ENCODE measurements at places on chromosomes 11 and 22.
A peak's percentile ranks its signal among the peaks of the same experiment; 100 is the strongest.

- DNase-seq = no peak
Measured at GRCh38 chr11:122131126-122131525, 15.1 kb upstream of the BLID start.

DNA sequence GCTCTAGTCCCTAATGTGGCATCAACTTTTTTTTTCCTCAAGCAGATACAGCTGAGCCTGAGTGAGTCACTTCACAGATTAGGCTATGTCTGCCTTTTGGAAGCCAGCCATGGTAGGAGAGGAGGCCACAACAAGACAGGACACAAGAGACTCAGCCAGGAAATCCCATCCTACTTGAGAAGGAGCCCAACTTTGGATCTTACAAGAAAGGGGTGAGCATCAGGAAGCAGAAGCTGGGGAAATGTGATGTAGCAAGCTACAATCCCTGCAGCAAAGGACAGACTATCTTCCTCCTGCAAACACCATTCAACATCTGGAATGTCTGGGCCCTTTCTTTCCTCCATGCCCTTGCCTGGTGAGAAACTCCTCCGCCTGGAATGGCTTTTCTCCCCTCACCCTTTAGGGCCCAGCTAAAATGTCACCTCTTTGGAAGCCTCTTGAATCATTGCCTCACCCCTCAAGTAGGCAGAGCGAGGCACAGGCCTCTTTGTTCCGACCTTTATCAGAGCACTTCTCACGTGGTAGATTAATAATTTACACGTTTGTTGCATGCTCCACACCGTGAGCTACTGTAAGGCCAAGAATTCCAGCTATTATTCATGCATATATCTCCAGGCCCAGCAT lies 156.4 kb upstream of the PITPNB start:
- DNase-seq = no peak

DNA sequence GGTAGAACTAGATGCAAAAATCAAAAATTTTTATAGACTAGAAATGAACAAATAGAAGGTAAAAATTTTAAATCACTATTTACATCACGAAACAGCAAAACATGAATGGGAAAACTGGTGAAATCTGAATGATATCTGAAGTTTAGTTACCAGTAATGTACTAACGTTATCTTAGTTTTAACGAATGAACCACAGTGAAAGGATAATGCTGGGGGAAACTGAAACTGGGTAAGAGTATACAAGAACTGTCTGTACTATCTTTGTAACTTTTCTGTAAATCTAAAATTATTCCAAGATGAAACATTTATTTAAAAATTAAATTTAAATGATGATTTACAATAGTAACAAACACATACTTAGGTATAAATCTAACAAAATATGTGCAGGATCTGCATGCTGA lies 7.4 kb downstream of the GDPD4 start:
- DNase-seq = no peak

DNA sequence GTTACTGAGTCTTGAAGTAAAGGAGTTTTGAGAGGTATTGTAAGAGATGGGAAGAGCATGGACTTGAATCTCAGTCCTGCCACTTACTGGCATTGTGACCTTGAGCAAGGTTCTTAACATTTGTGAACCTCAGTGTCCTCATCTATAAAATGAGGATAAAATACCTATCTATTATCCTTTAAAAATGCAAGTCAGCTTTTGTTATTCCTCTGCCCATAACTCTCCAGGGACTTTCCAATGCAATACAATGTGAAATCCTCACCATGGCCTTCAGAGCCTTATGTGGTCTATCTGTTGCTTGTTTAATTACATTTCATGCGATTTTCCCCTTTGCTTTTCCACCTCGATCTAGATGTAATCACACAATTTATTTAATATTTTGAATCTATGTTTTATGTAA lies 9.1 kb downstream of the TMEM135 start:
- no peak for DNase-seq

- DNase-seq = no peak
Measured at GRCh38 chr11:22671751-22672150, 5.3 kb downstream of the GAS2 start.

- no peak for DNase-seq
Measured at GRCh38 chr22:21073482-21073881, 27.7 kb downstream of the LRRC74B start.

GRCh38 chr11:27485930-27486773 lies 13.6 kb upstream of the LGR4 start:
- peak; percentile 24 for DNase-seq

DNA sequence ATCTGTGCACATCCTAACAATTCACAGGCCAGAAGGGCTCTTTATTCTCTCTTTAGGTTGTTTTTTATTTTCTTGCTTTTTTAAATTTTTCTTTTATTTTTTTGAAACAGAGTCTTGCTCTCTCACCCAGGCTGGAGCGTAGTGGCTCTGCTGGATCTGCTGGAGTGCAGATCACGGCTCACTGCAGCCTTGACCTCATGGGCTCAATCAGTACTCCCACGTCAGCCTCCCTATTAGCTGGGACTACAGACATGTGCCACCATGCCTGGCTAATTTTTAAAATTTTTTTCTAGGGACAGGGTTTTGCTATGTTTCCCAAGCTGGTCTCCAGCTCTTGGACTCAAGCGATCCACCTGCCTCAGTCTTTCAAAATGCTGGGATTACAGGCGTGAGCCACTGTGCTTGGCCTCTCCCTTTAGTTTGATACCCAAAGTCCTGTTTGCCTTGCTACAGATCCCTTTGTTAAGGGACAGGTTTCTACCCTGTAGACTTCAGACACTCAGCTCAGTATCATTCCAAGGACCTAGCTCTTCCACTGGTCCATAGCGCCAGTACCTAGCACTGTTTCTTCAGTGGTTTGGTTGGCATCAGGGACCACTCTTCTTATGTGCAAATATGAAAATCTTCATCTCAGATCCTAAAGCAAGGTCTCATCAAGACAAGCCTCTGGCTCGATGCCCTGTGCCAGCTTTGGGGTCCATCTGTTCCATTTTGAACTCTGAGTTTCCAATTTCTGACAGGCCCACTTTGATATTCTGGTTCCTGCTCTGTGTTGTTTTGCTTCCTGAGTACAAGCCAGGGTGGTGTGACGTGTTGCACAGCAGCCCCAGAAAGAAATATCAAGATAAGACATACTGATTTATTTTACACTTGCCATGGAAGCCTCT lies 211.7 kb downstream of the FAT3 start:
- no peak for DNase-seq

DNA sequence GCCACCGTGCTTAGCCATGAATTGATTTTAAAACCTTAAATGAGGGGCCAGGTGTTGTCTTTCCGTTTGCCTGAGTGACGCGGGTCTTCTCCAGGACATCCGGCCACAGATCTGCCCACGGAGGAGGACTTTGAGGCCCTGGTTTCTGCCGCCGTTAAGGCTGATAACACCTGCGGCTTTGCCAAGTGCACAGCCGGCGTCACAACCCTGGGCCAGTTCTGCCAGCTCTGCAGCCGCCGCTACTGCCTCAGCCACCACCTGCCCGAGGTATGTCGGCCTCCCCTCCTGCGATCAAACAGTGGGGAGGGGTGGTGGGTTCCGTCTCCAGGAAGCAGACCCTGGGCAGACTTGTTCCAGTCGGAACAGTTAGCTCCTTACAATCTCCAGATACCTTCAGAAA lies 34.4 kb downstream of the IGHMBP2 start:
- DNase-seq = no peak

GRCh38 chr11:78371221-78371891 lies 46.3 kb downstream of the GAB2 start:
- no peak for DNase-seq

- no peak for DNase-seq
Measured at GRCh38 chr11:73412308-73412707, 36.1 kb downstream of the RELT start.

GRCh38 chr11:2521081-2521732 lies 76.4 kb downstream of the KCNQ1 start:
- peak; percentile 1 for DNase-seq

DNA sequence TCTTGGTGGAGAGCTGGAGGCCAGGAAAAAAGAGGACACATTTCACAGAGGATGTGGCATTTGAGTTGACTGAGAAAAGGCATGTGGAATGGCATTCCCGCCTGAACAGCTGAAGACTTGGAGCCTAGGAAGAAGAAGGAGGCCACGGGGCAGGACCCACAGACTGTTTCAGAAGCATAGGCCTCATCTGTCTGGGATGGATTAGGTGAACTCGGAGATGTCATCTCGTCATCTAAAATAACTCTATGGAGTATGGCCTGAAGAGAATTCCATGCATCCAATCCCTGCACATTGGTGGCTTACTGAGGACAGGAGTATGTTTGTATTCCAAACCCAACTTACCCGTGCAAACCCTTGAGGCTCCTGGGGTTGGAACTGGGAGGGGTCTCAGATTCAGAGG lies 16.4 kb downstream of the SPATA19 start:
- no peak for DNase-seq

DNA sequence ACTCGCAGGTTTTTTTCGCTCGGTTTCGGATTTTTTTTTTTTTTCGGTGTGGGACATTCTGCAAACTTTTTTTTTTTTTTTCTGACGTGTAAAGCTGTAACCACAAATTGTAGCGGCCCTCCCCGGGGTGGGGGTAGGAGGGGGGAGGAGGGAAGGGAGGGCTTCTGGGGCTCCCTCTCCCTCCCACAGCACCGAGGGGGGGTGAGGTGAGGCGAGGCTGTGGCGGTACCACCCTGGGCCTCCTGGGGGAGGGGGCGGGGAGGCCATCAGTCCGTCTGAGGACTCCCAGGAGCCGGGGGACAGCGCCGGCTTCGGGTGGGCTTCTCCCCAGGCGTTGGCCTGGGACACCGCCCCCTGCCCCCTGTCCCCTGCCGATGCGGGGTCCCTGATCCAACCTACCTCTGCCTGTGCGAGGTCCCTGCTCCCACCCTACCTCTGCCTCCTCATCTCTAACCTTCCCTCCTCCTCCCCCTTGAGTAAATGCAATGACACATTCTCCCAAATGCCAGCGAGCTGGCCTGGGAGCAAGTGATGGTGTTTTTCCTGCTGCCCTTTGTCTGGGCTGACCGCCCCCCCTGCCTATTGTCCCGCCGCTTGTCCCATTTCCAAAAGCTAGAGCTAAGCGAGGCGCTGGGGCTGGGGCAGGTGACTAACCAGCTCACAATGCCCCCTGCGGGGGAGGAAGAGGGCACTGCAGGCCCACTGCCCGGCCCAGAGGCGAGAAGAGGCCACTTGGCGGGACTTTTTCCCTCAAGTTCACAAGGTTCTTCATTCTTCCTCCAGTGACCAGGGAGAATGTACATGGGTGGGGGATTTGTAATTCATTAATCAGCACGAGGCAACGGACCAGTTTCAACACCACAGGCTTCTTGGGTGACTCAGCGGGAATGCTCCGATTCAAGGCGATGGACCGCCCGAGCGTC lies 511 bp upstream of the CLCF1 start:
- peak; percentile 56 for DNase-seq

DNA sequence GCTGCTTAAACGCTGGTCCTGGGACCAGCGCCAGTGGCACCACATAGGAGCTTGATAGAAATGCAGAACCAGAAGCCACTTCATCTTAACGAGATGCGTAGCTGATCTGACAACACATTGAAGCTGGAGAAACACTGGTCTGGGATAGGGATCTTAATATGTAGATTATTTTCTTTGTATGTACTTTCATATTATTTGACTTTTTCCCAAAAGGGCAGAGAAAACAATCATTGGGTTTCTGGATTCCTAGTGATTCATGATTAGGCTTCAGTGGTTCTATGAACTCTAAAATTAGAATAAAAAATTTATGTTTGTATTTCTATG lies 12.3 kb downstream of the MPEG1 start:
- DNase-seq = no peak

- DNase-seq = no peak
Measured at GRCh38 chr11:11389238-11389637, 36.2 kb upstream of the CSNK2A3 start.

DNA sequence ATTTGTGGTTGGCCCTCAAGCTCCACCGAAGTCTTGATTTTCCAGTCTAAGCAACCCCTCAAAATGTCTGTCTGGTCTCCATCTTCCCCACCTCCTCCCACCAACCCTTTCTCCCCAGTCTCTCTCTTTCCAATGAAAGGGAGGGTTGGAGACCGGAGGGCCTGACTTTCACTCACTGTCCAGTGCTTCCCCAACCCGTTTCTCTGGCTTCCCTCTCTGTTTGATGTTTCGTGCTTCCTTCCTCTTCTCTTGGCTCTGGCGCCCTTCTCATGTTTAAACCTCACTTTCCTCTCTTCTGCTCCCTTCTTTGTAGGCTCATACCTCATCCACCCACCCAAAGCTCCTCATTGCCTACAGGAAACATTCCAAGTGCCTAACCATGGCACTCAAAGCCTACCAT lies 11.1 kb upstream of the VPS37C start:
- no peak for DNase-seq

DNA sequence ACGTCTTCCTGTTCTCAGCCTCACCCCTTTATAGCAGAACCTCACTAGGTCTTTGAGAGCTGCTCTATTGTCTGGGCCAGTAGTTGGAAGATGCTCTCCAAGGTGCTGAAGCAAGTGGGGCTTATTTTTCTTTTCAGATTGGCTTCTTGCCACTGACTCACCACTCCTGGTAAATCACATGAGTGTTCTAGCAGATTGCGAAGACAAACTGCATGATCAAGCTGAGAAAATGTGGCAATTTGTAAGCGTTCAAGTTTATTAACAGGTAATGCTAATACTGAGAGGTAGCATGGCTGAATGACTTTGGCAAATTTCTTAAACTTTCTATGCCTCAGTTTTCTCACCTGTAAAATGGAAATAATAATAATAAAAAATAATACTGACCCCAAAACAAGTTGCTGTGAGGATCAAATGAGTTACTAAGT lies 59.2 kb downstream of the CACNG2 start:
- DNase-seq = peak; percentile 4

DNA sequence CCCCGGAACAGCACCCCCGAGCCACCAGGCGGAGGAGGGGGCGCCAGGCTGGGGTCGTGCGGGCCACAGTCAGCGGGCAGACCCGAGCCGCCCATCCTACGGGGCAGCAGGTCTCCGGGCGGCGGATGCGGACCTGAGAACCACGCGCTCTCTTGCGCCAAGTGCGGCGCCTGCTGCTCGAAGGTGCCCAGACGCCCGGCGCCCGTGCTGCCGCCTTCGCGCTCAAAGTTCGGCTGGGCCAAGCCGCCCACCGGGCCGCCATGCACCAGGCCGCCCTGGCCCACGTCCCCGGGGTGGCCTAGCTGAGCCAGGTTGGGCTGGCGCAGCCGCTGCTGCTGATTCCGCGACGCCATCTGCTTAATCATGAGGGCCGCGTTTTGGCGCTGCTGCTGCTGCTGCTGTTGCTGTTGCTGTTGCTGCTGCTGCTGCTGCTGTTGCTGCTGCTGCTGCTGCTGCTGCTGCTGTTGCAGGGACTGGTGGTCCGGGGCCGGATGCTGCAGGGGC lies 3.0 kb downstream of the MN1 start:
- no peak for DNase-seq

DNA sequence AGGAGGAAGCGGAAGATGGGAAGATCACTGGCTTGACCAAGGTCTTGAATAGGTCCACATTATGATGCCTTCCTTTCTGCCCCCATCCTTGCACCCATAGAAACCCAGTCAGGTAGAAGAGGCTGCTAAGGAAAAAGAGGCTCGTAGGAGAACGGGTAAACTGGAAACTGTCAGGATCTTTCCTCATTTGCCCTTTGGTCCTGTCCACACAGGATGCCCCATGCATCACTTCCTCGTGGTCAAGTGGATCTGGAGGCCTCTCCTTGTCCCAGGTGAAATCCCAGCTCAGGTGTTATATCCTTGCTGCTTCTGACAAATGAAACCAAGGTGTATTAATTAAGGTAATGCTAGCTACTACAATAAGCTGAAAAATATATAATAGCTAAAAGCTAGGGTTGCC lies 8.0 kb upstream of the ZBTB16 start:
- no peak for DNase-seq

- DNase-seq = no peak
Measured at GRCh38 chr11:111444040-111444439, 65.0 kb upstream of the POU2AF1 start.
